ENCODE measurements at places on chromosomes 6 and 20. TPM values are rescaled to one million over a fixed set of nuclear protein-coding genes. Genes with fewer than 3 reads are reported as not detected.

DNA sequence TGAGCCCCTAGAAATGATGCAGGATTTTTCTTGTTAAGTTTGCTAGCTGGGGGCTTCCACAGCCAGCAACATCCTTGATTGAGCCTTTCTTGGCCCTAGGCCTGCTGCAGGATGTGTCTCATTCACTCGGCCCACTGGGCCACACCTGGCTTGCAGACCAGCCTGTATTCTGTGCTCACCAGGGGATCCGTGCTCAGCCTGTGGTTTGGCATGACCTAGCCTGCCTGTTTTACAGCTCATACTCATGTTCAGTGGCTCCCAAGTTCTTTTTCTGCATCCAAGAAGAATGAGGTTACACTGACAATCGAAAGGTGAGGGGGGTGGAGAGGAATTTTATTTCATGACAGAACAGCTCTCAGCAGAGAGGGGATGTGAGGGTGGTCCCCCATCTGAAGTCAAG lies 263.4 kb downstream of the RIMS1 start:
- H3K27ac ChIP-seq = no peak overlapping the region
- H3K4me3 ChIP-seq = no peak overlapping the region
- no peaks in the 10 kb centered on the region for H3K27me3 ChIP-seq
- no peaks in the 10 kb centered on the region for H3K36me3 ChIP-seq

GRCh38 chr6:30735668-30736314 lies 6.7 kb downstream of the FLOT1 start:
- DNase-seq = no peak
- no peak overlapping the region for H3K27ac ChIP-seq
- H3K36me3 ChIP-seq = peaks cover 32% of the 10 kb centered on the region
- no peaks in the 10 kb centered on the region for H3K27me3 ChIP-seq

- DNase-seq = no peak
- H3K27ac ChIP-seq = no peak overlapping the region
- no peaks in the 10 kb centered on the region for H3K4me1 ChIP-seq
- H3K27me3 ChIP-seq = no peaks in the 10 kb centered on the region
These were observed 131.7 kb upstream of the MAP3K4 start for GRCh38 chr6:160859822-160860221.

GRCh38 chr6:156779206-156780094 lies 2.3 kb downstream of the ARID1B start:
- H3K36me3 ChIP-seq = peaks cover 3% of the 10 kb centered on the region
- H3K4me3 ChIP-seq = peak overlapping the region; percentile 93
- DNase-seq = no peak

DNA sequence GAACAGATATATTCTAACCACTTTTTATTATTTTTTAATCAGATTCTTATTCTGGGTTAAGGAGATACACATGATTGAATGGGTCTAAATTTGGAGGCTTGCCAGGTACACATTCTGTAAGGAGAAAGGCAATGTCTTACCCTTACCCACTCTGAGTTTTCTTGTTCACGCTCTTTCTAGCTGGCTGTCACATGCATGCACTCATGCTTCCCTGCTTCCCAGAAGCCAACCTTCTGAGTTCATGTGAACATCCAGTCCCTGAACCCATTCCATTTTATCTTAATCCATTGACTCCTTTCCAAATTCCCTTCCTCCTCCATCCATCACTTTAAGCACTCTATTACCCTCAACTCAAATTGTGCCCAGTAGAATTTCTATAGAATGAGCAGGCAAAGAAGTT lies 17.5 kb upstream of the MOCS1 start:
- H3K4me1 ChIP-seq = peaks cover 13% of the 10 kb centered on the region
- no peak overlapping the region for H3K4me3 ChIP-seq
- H3K36me3 ChIP-seq = no peaks in the 10 kb centered on the region
- DNase-seq = no peak
- H3K27me3 ChIP-seq = peaks cover 3% of the 10 kb centered on the region
- H3K27ac ChIP-seq = no peak overlapping the region

GRCh38 chr6:44117397-44118128 lies 9.7 kb downstream of the MRPL14 start:
- no peaks in the 10 kb centered on the region for H3K27me3 ChIP-seq
- peak overlapping the region; percentile 81 for H3K27ac ChIP-seq
- no peak overlapping the region for H3K4me3 ChIP-seq
- peaks cover 14% of the 10 kb centered on the region for H3K36me3 ChIP-seq
- H3K4me1 ChIP-seq = peaks cover 43% of the 10 kb centered on the region

DNA sequence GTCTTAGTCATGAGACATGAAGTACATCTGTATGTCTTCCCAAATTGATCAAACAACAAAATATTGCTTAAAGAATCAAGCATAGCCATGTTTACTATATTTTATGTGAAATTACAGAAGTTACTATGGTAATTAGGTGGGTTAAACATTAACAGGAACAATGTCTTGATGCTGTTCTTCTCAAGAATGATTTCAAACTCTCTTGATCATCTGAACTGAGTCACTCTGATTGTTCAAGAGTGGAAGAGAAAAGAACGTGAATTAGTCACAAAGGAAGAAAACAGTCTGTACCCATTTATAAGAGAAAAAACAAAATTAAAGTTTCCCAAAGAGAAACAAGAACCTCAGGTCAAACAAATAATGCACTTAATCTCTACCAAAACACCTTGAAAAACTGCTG lies 62.2 kb upstream of the NUP153 start:
- H3K36me3 ChIP-seq = peaks cover 21% of the 10 kb centered on the region
- H3K4me3 ChIP-seq = no peak overlapping the region
- no peaks in the 10 kb centered on the region for H3K27me3 ChIP-seq
- no peaks in the 10 kb centered on the region for H3K4me1 ChIP-seq

DNA sequence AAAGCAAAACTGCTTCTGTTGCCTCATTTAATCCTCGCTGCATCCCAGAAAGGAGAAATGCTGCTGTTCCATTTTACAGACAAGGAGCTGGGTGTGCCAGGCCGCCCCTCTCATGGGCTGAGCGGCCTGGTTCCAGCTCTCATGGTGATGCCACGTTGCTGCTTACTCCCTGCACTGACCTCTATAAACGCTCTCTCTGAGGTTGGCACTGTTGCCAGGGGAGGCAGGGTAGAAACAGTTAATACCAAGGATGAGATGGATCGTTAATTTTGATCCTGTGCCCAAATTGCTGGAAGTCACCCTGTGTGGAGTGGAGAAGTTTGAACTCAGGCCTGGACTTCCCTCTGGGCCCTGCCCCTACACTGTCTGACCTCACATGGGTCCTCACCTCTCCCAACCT lies 25.6 kb downstream of the SIRPA start:
- no peaks in the 10 kb centered on the region for H3K27me3 ChIP-seq
- H3K36me3 ChIP-seq = no peaks in the 10 kb centered on the region
- no peak for DNase-seq
- peaks cover 4% of the 10 kb centered on the region for H3K4me1 ChIP-seq

GRCh38 chr6:8829796-8830195 lies 394.5 kb upstream of the SLC35B3 start:
- no peak overlapping the region for H3K4me3 ChIP-seq
- H3K4me1 ChIP-seq = peaks cover 12% of the 10 kb centered on the region
- no peaks in the 10 kb centered on the region for H3K27me3 ChIP-seq
- DNase-seq = no peak
- no peak overlapping the region for H3K27ac ChIP-seq

DNA sequence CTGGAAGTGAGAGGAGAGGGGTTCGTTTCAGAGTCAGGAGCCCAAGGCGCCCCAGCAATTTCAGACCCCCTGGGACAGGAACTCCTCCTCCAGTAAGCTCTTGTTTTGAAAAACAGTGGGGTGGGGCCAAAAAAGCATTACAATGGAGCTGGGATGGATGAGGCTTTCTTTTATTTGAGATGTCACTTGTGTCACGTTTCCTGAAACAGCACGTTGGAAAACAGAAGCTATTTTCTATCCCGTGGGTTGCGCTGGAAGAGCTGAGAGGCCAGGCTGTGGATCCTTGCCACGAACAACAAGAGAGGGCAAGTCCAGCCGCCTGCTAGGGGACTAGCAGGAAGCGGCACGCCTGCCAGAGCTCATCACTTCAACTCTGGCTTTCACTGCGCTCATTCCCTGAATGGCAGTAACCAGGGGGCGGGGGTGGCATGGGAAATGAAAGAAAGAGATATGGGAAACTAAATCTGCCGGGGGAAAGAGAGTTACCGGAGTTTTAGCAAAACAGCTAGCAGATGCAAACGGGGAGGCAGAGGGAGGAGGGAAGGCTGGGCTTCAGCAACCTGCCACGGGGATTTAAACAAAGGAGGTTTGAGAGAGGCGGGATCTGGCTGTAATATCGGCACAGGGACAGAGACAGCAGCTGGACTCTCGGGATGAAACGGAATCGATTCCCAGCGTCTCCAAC lies 34.6 kb downstream of the GCNT2 start:
- H3K27ac ChIP-seq = peak overlapping the region; percentile 93
- peaks cover 45% of the 10 kb centered on the region for H3K4me1 ChIP-seq
- peak overlapping the region; percentile 94 for H3K4me3 ChIP-seq
- peaks cover 5% of the 10 kb centered on the region for H3K36me3 ChIP-seq

DNA sequence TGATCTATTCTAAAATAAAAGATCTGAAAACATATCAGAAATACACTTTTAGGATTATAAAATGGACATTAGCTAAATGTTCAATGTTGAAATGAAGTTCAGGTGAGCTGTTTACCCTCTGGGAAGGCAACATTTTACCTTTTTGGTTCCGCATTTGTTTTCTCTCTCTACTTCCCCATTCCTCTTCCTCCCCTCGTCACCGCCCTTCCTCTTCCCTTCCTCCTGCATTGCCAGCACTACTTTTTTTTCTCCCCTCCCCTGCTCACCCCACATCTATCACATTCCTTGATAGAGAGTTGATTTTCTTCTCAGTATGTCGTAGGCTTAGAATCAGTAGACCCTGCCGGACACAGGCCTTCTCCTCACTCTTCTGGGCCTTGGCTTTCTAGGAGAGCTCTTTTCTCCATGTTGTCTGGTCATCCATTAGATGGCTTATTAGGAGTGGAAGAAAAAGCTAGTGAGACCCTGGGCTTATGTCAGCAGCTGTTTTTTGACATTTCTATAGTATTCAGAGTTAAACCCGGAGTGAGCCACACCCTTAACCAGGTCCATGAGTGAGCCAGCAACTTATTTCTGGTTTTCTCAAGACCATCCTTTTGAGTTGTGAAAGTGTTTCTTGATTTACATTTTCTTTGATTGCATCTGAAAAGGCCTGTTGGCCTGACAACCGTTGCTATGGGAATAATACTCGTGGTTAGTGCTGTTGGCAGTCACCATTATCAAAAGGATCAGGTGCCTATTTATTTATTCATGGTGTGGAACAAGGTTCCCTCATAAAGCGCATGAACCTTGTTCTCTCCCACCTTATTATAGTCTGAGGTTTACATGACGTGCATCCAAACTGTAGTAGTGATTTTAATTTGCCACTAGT lies 90.9 kb downstream of the DTD1 start:
- H3K4me3 ChIP-seq = peak overlapping the region; percentile 8
- peaks cover 34% of the 10 kb centered on the region for H3K4me1 ChIP-seq
- H3K27ac ChIP-seq = peak overlapping the region; percentile 87
- H3K27me3 ChIP-seq = no peaks in the 10 kb centered on the region

DNA sequence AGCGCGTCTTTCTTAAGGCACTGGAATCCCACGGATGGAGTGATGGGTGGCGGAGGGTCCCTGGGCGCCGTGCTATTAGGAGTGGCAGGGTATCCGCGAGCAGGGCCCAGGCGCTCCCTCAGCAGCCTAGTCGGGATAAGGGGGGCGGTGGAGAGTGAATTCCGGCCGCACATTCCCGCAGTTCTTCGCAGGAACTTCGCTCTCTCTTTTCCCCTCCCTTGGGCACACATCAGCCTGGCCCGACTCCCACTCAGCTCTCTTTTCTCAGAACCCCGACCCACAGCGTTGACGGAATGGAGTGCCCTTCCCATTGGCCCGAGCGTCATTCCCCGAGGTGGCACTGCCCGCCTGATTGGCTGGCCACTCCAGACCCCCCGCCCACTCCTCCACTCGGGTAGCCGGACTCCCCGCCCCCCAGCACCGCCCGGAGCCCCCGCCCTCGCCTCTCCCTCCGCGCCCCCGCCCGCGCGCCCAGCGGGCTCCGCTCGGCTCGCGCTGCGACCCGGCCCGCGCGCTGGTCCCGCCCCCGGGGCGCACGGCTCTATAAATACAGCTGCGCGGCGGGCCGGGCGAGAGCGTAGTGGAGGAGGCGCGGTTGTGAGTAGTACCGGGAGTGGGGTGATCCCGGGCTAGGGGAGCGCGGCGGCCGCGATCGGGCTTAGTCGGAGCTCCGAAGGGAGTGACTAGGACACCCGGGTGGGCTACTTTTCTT lies at the start of gene ID4:
Gene ID4, plus strand, starts transcription at position 572 of the 712 bp plus-strand sequence. CDS start 385 bp downstream, outside the sequence.
- peaks cover 18% of the 10 kb centered on the region for H3K36me3 ChIP-seq
- peaks cover 30% of the 10 kb centered on the region for H3K4me1 ChIP-seq
- H3K27me3 ChIP-seq = no peaks in the 10 kb centered on the region
- peak; percentile 98 for DNase-seq

DNA sequence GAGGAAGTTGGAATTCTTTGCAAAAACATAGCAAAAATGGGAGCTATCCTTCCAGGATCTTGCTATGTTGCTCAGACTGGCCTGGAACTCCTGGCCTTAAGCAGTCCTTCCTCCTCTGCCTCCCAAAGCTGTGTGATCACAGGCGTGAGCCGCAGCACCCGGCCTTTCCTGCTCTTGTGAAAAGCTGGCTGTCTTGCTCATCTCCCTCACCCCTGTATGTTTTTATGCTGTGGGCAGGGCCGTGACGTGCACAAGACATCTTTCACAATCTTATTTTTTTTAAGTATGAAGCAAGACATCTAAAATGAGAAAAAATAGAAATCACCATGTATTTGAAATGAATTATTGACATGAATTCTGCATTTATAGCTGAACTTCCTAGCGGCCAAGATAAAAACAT lies 110.4 kb downstream of the SAMD5 start:
- no peak overlapping the region for H3K27ac ChIP-seq
- H3K4me1 ChIP-seq = no peaks in the 10 kb centered on the region
- H3K27me3 ChIP-seq = no peaks in the 10 kb centered on the region
- H3K4me3 ChIP-seq = no peak overlapping the region
- H3K36me3 ChIP-seq = peaks cover 3% of the 10 kb centered on the region

IYD gene
- total RNA-seq = 0.24 TPM

SNX21 gene
- total RNA-seq = 16.4 TPM

TP53TG5 gene
- total RNA-seq = not detected

CNR1 gene
- total RNA-seq = 3.5 TPM

DAAM2 gene
- total RNA-seq = 22.6 TPM
